ENCODE measurements at places on chromosomes 7 and 10.
A peak's percentile ranks its signal among the peaks of the same experiment; 100 is the strongest.

- DNase-seq, result no peak
Observed at GRCh38 chr10:45282061-45282460, 33.3 kb downstream of the OR13A1 start.

DNA sequence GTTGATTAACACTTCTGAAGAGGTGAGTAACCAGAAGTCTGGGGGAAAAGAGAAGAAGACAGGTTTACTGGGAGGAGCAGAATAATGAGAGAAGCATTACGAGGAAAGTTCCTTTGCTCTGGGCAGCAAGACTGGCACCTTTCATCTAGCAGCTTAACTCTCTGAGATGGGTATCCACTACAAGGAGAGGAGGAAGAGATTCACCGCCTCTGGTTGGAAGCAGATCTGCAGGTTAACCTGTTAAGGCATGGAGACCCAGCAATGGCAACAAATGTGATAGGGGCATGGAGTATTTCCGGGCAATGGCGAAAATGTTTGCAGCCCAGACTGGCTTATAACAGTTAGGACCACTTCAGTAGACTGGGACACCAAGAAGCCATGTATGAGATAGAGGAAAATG is 162.2 kb downstream of the TFEC start:
- no peak for DNase-seq

DNA sequence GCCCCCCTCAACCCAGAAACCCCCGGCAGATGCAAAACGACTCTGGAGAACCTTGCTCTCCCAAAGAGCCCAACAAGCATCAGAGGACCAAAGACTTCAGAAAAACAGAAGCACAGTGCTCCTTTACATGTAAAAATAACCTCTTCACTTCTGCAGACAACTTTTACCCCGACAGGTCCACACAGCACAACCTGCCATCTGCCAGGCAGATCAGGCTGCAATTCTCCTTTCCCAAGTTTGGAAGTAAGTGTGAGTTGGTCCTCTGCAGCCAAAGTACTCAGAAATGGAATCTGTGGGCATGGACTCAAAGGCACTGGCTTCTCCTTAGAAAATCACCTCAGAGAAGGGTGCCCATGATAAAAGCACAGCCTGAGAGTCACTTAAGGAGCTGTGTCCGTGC is 26.0 kb downstream of the DOCK4 start:
- DNase-seq, result no peak

DNA sequence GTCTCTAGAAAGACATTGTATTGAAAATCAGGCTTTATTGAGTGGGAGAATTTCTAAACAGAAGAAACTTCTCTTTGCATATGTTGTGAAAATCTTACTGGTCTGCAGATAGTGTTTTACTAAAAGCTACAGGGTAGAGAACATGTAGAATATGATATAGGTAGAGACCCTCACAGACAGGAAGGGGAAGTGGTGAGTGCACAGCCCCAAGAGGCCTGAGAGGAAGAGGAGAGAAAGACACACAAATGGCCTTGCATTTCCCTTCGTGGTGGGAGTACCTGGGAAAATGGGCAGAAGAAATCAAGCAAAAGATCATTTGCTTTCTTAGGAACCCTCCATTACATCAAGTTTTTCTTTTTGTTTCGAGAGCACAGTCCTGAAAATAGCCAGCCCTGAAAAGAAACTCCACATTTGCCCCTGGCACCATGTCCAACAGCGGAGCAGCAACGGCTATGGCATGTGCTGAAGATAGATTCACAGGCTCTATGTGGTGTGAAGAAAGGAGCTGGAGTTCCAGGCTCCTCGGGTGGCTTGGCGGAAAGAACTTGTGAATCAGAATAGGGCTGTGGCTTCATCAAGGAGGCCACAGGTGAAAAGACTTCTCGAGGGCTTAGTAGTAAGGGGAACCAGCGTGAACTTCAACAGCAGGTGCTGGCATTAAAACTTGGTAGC is 143.5 kb downstream of the CALCR start:
- DNase-seq, result no peak

DNA sequence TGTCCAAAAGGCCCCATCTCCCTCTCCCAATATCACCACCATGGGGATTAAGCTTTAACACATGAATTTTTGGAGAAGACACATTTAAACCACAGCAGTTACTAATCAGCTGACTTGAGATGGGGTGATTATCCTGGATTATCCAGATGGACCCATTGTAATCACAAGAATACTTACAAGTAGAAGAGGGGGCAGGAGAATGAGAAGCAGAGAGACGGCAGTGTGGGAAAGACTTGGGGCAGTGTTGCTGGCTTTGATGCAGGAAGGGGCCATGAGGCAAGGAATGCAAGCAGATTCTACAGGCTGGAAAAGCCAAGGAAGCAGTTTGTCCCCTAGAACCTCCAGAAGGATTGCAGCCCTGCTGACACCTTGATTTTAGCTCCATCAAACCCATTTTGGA is 30.7 kb upstream of the INMT start:
- DNase-seq, result no peak

DNA sequence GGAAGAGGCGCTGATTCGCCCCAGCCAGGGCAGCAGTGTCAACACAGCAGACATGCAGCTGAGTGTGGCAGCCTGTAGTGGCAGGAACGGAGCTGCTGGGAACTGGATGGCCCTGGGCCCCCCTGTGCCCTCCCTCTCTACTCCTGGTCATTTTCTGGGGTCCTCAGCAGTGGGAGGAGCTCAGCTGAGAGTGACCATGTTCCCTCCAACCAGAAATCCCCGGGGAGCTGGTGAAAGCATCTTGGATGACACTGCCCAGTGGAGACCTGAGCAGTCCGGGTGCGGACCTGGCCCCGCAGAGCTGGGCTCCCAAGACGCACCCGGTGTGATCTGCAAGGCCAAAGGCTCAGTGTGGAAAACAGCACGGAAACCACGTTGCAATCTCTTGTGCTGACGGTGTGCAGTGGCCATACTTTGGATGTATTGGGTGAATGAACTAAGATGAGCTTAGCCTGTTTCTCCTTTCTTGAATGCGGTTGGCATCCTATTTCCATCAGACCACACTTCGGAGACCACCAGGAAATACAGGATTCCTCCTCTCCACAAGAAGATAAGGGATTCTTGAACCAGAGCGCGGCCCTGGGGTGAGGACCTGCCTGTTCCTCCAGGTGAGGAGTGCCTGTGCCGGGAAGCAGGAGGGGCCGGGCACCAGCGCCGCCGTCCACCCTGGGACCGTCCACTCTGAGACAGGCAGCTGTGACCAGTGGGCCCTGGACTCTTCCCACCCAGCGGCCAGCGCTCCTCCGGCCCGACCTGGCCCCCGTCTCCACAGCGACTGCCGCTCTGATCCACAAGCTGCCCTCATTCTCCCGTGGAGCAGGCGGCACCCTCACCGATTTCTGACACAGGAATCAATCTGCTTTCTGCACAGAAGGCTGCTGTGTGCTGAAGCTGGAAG is 93.5 kb upstream of the DIP2C start:
- no peak for DNase-seq

DNA sequence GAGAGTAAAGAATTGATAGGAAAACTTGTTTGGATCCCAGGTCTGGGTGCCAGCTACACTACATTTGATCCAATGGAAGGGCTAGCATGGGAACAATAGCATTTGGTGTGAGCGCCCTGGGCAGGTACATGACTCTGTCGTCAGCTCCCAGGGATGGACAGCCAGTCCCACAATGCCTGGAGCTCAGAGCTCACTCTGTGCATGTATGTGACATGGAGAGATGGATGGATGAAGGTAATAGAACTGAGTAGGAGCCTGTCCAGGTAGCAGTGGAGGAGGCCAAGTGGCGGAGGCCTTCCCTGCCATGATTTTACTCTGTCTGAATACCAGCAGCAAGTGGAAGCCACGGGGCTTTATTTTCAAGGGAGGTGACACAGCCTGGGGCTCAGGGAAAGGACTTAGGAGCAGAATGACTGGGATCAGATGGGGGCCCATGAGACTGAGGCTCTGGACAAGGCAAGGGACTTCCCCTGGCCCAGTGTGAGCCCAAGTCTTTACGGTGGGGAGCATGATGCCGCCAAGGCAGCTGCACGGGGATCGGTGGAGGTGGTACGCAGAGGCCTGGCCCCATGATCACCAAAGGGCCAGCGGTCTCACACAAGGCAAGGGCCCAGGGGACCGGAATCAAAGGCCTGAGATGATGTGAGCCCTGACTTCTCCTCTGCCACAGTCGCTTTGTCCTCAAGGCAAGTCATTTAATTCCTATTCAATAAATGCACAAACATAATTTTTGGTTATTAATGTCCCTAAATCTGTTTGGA is 5.9 kb downstream of the PTPRE start:
- DNase-seq, result no peak

DNA sequence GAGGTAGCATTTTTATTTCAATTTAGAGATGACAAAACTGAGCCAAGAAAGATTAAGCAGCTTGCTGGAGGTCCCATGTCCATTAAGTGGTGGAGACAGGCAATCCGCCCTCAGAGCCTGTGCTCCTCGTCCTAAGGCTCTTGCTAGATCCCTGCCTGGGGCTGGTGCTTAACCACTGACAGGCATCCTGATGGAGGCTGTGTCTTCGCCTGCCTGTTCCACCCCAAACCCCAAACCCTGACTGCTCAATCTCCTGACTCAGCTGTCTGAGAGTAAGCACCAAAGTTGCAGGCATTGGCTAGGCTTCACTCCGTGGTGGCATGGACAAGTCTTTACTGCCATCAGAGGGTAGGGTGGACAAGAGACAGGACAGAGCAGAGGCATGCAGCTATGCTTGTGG is 209.4 kb downstream of the POU6F2 start:
- no peak for DNase-seq

- no peak for DNase-seq
Observed at GRCh38 chr10:89921403-89921802, 220.0 kb downstream of the KIF20B start.

DNA sequence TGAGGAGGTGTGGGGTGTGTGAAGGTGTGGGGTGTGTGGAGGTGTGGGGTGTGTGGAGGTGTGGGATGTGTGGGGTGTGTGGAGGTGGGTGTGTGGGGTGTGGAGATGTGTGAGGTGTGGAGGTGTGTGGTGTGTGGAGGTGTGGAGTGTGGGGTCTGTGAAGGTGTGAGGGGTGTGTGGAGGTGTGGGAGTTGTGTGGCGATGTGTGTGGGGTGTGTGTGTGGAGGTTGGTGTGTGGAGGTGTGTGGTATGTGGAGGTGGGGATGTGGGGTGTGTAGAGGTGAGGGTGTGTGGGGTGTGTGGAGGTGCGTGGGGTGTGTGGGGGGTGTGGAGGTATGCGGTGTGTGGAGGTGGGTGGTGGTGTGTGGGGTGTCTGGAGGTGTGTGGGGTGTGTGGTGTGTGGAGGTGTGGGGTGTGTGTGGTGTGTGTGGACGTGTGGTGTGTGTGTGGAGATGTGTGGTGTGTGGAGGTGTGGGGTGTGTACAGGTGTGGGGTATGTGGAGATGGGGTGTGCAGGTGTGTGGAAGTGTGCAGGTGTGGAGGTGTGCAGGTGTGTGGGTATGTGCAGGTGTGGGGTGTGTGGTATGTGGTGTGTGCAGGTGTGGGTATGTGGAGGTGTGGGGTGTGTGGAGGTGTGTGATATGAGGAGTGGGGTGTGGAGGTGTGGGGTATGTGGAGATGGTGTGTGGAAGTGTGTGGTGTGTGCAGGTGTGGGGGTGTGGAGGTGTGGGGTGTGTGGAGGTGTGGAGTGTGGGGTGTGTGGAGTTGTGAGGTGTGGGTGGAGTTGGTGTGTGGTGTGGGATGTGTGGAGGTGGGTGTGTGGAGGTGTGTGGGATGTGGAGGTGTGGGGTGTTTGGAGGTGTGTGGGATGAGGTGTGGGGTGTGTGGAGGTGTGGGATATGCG is 34.5 kb downstream of the SPDYE17 start:
- no peak for DNase-seq

DNA sequence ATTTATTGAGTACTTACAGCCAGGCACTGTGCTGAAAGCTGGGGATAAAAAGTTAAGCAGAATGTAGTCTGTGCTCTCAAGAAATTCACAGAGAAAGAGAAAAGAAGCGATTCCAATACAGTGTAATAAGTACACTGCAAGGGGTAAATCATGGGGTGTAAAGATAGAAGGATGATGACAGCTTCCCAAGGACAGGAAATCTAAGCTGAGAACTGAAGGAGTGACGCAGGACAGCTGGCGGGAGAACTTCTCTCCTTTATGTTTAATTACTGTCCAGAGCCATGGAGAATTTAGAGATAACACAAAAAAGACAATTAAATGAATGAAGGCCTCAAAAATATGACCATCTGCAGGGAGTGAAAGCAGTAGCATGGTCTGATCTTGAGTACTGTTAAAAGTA is 34.8 kb downstream of the C7orf33 start:
- DNase-seq, result no peak

- DNase-seq, result peak; percentile 80
Observed at GRCh38 chr7:131164025-131164925, 163.4 kb upstream of the MKLN1 start.

Measured in cardiac fibroblast (primary cell).